Omental fat pad (tissue), 4 donors: ENCODE measurements at places on chromosomes 12 and 14. TPM values are rescaled to one million over a fixed set of nuclear protein-coding genes. Genes with fewer than 3 reads are reported as not detected.

PLEKHH1 gene
- total RNA-seq, result 7.4 TPM

MTERF2 gene
- 17.5 TPM for total RNA-seq

DNA sequence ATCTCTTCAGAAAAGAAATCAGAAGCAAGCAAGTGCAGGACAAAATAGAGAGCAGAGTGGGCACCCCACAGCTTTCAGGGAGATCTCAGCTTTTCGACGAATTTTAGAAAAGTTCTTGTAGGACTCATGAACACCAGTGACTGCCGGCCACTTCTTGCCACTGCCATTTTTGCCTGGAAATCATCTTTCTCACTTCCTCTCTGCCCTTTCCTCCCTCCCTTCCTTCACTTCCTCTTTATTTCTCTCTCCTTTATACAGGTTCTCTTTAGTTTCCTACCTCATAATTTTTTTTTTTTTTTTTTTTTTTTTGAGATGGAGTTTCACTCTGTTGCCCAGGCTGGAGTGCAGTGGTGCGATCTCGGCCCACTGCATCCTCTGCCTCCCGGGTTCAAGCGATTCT, 185.6 kb downstream of the APAF1 start:
- no peak for DNase-seq

IL22 gene
- total RNA-seq, result not detected

DNA sequence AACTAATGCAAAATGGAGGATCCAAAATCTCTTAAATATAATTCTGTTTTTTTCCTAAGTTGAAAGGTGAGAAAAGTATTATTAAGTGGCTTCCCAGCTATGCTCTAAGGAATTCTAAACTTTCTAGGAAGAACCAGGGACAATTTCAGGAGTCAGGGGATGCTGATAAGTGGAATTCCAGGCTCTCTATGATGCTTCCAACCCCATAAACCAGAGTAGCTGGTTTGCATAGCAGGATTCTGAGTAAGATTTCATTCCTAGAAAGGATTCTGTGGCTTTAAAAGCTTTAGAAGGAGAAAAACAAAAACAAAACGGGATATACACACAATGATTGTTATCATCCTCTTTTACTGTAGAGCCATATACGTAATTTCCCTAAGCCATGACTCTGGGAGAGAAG, 93.9 kb downstream of the SLC16A7 start:
- DNase-seq, result no peak

- no peak for DNase-seq
Measured at GRCh38 chr12:94841177-94841576, 162.3 kb downstream of the NDUFA12 start.
